Renal cortical epithelial cell (primary cell): ENCODE measurements at places on chromosomes 16 and 17. TPM values are rescaled to one million over a fixed set of nuclear protein-coding genes. Genes with fewer than 3 reads are reported as not detected.

DNA sequence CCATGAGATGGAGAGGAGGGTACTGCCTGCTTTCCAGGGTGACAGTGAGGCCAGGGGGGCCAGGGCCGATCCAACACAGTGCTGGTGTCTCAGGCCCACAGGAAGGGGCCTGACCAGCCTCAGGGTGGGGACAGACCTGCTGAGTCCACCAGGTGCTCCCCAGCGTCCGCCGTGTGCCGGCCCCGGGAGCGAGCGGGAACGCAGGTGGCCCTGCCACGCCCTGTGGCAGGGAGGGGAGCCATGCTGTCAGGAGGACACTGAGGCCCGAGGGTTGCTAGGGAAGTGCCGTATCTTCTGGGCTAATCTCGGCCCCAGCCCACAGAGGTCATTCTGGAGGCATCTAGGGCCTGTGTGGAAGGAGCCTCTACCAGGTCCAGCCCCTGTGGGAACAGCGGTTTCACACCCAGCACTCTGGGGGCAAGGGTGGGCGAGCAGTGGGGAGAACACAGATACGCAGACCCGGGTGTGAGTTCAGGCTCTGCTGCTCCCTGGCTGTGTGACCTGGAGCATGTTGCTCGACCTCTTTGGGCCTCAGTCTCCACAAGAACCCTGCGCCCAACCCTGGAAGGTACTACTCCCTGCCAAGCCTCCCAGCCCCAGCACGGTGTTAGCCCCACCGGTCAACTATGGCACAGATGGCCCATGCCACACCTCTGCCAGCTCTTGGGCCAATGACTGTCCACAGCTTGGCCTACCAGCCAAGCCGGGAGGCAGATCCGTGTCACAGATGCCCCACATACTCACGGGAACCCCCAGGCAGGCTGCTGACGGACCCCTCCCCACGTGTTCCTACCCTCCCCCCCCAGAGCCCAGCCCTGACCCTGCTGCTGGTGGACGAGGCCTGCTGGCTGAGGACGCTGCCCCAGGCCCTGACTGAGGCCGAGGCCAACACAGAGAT is 43.9 kb upstream of the ZC3H18 start:
- DNase-seq: no peak

DNA sequence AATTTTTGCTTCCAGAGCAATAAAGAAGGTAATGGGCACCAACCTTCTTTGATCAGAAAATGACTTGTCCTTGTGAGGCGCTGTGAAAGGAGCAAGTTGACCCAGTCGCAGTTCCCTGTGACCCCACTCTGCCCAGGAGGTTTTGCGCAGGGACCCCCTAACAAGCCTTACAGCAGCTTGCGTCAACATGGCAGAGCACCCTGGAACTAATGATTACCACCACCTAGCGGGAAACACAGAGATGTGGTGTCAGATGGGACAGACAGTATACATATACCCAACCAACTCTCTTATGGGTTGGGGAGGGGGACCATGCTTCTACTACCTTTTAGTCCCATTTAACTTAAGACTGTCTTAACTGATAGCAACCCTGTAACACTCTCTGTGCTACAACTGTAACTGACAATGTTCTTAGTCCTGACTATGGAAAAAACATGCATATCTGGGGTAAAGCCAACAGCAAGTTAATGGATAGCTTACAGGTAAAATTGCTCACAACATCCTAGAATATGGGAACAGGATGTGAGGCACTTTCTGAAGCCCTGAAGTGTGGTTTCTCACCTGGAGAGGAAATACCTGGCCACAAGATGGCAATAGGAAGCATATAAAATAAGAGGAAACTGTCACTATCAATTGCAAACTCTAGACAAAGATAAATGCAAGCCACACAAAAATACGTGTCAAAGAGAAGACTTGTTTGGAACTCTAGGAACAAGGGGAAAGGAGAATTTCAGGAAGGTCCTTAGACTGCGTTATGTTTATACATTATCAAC is 3.0 kb downstream of the KARS1 start:
- DNase-seq: no peak

Gene UTS2R
- 0.10 TPM in 1 of 2 replicates, not detected in the other for total RNA-seq

DNA sequence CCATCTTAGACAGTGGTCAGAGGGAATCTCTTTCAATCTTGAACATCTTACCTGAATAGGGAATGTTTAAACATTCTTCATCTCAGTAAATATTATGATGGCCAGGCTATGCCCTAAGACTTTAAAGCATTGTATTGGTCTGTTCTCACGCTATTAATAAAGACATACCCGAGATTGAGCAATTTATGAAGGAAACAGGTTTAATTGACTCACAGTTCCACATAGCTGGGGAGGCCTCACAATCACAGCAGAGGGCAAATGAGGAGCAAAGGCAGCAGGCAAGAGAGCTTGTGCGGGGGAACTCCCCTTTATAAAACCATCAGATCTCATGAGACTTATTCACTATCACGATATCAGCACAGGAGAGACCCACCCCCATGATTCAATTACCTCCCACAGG is 55.3 kb upstream of the SOX9 start:
- DNase-seq: no peak

DNA sequence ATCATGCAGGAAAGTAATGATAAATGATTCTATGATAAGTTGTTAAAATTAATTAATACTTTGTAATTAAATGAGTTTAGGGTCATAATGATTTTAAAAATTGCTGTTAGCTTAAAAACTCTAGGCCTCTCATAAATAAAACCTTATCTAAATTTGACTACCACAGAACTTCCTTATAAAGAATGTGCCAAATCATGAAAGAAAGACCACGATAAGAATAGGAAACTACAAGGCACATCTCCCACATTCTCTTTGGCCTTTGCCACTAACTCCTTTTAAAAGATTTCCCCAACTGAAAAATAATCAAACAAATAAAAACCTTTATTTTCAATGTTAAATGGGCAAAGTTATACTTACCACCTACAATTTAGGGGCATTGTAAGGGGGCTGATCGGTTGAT is 164.6 kb upstream of the C17orf78 start:
- DNase-seq: no peak

GRCh38 chr17:49554694-49555494 is 20.8 kb upstream of the NXPH3 start:
- DNase-seq: no peak

DNA sequence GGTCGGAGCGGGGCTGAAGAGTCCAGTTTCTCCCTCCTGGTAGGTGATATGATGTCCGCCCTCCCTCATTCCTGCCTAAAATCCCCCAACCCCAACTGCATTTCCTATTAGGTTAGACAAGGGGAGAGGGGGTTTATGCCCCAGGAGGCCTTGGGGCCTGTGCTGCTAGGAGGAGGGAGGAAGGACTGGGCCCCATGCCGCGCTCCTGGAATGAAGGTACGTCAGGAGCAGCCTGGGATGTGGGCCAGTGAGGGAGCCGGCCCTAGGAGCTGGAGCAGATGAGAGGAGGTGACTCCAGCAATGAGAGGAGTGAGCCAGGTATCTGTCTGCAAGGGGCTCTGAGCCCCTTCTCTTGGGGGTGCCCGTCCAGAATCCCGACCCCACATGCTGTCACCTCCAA is 46.9 kb upstream of the CDC42EP4 start:
- DNase-seq: no peak

GRCh38 chr16:17252064-17252463 is 218.7 kb downstream of the XYLT1 start:
- DNase-seq: no peak
